ENCODE measurements at places on chromosomes 16 and 17.

DNA sequence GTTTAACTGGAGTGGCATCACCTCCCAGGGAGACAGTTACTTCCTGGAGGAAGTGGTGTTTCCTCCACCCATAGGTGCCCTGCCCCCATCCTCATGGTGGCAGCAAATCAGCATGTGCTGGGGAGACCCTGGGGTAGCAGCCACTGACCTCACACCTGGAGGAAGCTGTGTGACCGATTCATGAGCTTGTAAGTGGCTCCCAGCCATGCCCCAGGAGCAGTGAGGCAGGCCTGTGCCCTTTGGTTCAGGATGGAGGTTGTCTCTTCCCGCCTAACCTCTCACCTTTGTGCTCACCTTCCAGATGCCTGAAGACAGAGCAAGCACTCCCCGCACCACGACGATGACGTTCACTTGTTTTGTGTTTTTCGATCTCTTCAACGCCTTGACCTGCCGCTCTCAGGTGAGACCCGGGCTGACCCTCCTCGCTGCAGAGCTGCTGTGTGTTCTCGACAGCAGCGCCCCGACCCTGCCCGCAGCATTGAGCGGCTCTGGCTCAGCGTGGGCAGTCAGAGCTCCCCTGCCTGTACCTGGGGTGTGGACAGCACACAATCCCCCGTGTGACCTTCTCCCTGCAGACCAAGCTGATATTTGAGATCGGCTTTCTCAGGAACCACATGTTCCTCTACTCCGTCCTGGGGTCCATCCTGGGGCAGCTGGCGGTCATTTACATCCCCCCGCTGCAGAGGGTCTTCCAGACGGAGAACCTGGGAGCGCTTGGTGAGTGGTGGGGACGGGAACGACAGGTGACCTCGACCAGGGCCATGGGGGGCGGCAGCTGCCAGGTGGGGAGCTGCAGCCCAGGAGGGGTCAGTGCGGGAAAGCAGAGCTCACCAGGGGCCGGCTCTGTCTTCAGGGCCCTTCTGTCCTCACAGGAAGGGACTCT, 42.8 kb downstream of the MEAK7 start:
- DNase-seq: no peak

GRCh38 chr17:2444382-2444781, 43.5 kb upstream of the MNT start:
- no peak for DNase-seq

GRCh38 chr17:55811536-55811935, 60.7 kb downstream of the PCTP start:
- DNase-seq: no peak

DNA sequence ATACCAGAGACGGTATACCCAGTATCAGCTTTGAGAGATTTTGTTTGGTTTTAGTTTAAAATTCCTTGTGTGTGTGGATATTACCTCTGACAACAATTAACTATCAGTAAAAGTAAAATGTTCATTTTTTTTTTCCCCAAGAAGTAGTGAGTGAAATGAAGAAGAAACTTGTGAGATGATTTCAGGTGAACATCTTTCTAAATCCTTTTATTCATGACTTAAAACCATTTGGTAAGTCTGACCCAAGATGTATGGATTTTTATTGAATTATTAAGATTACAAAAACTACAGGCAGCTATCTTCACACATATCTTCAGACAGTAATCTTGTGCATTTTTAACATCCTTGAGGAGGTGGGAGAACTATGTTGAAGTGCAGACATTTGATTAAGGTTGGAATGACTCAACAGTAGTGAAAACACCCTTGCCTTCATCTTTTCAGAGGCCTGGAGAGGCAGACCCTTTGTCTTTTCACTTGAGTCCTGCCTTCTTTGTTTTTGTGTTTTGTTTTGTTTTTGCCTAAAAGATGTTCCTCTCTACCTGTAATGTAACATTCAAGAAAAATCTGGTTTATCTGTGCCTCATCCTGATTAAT, 240.3 kb upstream of the TBX2 start:
- no peak for DNase-seq

DNA sequence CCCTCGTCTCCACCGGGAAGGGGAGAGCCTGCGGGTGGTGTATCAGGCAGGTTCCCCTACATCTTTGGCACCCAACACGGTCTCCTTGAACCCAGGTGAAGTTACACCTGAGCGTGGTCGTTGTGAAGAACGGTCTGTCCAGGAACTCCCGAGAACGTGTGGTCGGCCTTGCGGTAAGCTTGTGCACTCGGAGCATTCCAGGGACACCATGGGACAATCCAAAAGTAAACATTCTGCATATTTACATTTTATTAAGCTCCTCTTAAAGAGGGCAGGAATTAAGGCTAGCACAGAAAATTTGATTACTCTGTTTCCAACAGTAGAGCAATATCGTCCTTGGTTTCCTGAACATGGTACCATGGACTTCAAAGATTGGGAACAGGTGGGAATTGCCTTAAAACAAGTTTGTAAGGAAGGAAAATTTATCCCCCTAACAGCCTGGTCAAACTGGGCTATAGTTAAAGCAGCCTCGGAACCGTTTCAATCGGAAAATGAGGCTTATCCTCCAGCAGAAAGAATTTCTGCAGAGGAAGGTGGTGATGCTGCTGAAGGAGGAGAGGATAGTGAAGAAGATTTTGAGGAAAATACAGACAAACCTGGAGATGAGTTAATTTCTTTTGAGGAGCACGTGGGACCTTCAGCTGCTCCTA, 18.2 kb downstream of the ALOX15B start:
- no peak for DNase-seq

GRCh38 chr17:62080647-62081046, 15.6 kb upstream of the MED13 start:
- no peak for DNase-seq

GRCh38 chr17:36934144-36934691, 3.1 kb upstream of the LHX1 start:
- no peak for DNase-seq

- DNase-seq: no peak
Observed at GRCh38 chr17:39222151-39222550, 3.6 kb downstream of the STAC2 start.

DNA sequence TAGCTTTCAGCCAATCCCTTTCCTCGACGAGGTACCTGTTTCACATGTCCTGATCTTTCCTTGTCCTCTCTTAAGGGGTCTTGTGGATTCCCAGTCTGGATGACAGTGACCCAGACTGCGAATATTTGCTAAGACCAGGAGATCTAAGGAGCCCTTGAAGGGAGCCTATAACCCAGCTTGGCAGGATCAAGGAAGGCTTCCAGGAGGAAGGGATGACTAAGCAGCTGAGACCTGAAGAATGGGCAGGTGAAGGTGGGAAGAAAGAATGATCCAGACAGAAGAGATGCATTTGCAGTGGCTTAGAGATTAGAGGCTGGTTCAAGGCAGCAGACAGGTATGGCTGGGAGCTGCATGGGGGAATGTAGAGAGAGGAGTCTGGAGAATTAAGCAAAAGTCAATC, 1.9 kb upstream of the PDK2 start:
- DNase-seq: no peak

DNA sequence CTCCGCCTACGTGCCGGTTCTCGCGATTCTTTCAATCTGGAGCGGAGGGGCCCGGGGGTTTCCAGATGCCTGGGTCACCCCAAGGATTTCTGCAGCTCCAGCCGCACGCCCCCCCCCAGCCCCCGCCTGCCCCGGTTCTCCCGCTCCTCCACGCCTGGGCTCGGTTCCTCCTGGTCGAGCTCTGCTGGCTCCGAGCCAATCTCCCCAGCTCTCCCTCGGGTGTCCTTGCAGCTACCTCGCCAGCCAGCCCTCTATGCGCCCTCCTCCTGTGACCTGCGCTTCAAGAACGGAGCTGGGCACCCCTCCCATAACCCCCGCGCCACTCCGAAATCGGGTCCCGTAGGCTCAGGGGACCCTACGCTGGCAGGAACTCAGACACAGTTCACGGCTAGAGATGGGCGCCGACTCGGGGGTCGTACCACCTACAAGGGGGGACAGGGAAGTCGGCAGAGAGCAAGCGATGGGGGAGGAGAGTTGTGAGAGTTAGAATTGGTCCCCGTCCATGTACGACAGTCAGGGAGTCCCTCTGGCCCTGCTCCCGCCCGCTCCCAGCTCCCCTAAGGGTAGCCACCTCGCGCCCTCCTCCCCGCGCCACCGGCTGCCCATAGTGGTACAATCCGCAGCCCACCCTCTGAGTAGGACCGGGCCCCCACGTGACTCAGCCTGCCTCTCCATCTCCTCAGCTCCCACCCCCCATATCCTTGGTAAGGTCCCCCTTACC, 961 bp downstream of the FGF11 start:
- DNase-seq: no peak

DNA sequence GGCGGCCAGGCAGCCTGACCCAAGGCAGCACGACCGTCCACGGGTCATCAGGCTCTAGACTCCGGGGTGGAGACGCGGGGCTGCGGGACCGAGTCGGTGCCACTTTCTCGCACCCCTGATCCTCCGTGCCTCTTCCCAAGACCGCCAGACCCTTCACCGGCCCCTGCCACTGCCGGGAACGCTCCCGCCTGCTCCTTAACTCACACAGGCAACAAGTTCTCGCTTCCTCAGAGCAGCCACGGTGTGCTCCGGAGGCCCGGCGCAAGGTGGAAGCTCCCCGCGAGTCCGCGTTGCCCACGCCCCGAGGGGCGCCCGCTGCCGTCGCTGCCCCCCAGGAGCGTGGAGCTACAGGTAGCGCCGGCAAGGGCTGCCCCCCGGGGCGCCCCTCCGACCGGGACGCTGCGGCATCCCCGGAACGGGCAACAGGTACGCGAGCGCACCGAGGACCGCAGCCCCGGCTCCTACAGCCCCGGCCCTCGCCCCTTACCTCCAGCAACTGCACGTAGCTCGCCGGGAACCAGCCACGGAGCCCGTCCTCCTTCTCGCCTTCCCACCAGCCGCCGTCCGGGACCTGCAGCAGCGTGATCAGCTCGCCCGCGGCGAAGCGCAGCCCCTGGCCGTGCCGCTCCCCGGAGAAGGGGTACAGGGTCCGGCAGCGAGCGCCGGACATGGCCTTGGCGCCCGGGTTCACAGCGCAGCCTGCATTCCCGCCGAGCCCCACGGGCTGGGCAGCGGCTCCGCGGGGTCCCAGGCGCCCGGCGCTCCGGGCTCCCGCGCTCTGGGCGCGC, 491 bp downstream of the GAS7 start:
- no peak for DNase-seq

GRCh38 chr16:82612263-82612662, 14.5 kb upstream of the CDH13 start:
- no peak for DNase-seq
